Right lung (tissue), 10 donors: ENCODE measurements at places on chromosomes 2 and 18. TPM values are rescaled to one million over a fixed set of nuclear protein-coding genes. Genes with fewer than 3 reads are reported as not detected.

DNA sequence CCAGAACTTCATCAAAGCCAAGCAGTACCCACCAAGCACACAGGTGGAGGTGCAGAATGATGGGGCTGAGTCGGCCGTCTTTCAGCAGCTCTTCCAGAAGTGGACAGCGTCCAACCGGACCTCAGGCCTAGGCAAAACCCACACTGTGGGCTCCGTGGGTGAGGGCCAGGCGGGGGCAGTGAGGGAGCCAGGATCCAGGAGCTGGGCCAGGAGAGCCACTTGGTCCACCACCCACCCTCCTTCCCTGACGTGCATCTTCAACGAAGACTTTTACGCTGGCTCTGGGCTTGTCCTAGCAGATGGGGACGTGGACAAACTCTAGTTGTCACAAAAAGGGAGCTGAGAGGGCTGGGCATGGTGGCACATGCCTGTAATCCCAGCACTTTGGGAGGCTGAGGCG, 11.8 kb downstream of the VIL1 start:
- no peak for DNase-seq

- no peak for DNase-seq
These were observed 106.6 kb upstream of the STON1 start for GRCh38 chr2:48423376-48423775.

DNA sequence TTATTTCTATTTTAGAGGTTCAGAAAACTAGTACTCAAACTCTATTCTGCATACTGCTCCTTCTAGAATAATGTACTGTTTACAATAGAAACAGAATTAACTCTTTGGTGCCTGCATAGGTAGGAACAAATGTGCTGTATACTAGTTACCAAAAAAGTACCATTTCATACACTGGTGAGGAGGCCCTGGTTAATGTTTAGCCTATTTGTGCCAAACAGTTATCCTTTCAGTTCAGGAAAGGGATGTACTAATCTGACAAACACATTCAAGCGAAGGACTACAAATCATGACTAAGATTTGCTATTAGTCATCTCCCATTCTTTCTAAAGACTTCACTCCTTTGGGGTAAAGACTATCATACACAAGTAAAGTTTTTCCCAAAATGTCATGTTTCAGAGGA, 47.4 kb downstream of the EXOC6B start:
- no peak for DNase-seq

- DNase-seq: no peak
These were observed 156.0 kb upstream of the TWIST2 start for GRCh38 chr2:238691596-238692491.

GRCh38 chr2:221343524-221343923, 228.6 kb downstream of the EPHA4 start:
- DNase-seq: no peak

GRCh38 chr2:64543008-64543697, 19.0 kb downstream of the AFTPH start:
- DNase-seq: no peak

GRCh38 chr2:10398496-10398895, 49.6 kb downstream of the ODC1 start:
- no peak for DNase-seq

GRCh38 chr2:197969391-197969893, 165.0 kb downstream of the PLCL1 start:
- no peak for DNase-seq

DNA sequence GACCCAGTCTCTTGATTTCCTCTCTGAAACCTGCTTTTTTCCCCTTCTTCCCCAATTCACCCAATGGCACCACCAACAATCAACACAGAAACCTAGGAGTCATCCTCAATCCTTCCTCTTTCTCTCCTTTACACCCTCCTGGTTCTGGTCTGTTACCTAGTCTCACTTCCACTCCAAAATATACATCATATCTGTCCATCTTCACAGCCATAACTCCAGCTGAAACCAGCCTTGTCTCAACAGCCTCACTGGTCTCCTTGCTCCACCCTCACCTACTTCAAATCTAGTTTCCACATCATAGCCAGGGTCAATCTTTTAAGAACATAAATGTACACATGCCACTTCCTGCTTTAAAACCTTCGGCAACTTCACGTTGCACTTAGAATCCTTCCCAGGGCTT, 11.8 kb upstream of the TWSG1 start:
- no peak for DNase-seq

DNA sequence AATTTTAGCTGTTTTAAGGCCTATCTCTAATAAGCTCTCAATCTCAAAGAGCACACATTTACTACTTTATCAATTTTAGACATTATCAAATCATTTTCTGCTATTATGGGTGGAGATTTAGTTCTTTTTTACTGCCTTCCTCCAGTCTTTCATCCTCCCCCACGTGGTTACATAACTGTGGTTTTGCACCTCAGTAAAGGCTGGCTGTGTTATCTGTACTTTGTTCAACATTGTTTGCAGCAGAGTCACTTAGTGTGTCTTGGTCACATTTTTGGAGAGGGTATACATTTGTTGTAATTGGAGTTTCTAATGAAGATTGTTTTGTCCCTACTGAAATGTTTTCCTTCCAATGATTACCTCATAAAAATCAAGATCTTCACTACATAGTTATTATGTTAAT, 549.6 kb upstream of the CELF4 start:
- DNase-seq: no peak

- no peak for DNase-seq
These were observed 67.3 kb upstream of the RMDN2 start for GRCh38 chr2:37857575-37858399.

GRCh38 chr2:109260886-109261700, 132.1 kb downstream of the SH3RF3 start:
- DNase-seq: no peak

GRCh38 chr18:71036783-71037182, 747.9 kb downstream of the SOCS6 start:
- DNase-seq: no peak

DNA sequence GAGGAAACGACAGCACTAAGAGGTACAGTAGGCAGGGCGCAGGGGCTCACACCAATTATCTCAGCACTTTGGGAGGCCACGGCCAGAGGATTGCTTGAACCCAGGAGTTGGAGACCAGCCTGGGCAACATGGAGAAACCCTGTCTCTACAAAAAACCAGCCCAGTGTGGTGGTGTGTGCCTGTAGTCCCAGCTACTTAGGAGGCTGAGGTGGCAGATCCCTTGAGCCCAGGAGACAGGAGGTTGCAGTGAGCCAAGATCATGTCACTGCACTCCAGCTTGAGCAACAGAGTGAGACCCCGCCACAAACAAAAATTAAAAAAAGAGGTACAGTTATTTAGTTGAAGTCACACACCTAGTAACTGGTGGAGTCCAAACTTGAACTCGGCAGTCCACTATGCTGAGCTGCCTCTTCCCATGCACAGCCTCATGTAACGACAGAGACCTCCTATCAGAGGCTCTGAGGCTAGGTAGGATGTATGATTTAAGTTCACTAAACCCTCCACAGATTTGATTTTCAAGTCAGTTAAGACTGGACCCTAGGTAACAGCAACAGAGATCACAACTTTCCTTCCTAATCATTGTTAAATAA, 8.7 kb downstream of the STK17B start:
- DNase-seq: no peak

DNA sequence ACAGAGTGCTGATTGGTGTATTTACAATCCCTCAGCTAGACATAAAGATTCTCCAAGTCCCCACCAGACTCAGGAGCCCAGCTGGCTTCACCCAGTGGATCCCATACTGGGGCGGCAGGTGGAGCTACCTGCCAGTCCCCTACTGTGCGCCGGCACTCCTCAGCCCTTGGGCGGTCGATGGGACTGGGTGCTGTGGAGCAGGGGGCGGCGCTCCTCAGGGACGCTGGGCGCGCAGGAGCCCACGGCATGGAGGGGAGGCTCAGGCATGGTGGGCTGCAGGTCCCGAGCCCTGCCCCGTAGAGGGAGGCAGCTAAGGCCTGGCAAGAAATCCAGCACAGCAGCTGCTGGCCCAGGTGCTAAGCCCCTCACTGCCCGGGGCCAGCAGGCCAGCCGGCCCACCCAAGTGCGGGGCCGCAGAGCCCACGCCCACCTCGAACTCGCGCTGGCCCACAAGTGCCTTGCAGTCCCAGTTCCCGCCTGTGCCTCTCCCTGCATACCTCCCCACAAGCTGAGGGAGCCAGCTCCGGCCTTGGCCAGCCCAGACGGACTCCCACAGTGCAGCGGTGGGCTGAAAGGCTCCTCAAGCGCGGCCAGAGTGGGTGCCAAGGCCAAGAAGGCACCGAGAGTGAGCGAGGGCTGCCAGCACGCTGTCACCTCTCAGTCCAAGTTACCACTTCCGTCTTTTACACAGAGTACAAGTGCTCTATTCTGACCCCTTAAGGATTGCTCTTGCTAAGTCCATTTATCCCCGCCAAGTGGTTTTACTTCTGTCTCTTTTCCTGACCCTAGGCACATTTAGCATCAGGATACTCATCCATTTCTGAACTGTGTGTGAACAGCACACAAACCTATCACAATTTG, 1.7 kb upstream of the RPE start:
- no peak for DNase-seq

DNA sequence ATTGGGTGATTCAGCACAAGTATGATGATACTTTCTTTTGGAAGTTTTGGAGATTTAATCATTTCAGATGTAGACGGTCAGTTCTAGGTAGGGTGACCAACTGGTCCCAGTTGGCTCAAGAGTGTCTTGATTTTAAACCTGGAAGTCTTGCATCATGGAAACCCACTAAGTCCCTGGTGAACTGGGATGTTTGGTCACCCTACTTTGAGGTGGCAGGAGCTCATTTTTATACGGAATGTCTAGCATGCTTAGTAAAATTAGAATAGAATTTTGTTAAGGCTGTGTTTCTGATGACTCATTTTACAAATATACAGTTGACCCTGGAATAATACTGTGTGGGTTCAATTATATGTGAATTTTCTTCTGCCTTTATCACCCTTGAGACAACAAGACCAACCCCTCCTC, 61.5 kb upstream of the DOCK10 start:
- DNase-seq: no peak

- DNase-seq: no peak
These were observed 57.3 kb downstream of the THNSL2 start for GRCh38 chr2:88227446-88227845.

GRCh38 chr2:203867561-203868200, at the start of gene CTLA4:
CTLA4 (plus strand) TSS chr2:203867771; CDS start chr2:203867943, 172 bp downstream.
- no peak for DNase-seq

GRCh38 chr2:9053534-9053931, 50.0 kb upstream of the MBOAT2 start:
- DNase-seq: no peak

DNA sequence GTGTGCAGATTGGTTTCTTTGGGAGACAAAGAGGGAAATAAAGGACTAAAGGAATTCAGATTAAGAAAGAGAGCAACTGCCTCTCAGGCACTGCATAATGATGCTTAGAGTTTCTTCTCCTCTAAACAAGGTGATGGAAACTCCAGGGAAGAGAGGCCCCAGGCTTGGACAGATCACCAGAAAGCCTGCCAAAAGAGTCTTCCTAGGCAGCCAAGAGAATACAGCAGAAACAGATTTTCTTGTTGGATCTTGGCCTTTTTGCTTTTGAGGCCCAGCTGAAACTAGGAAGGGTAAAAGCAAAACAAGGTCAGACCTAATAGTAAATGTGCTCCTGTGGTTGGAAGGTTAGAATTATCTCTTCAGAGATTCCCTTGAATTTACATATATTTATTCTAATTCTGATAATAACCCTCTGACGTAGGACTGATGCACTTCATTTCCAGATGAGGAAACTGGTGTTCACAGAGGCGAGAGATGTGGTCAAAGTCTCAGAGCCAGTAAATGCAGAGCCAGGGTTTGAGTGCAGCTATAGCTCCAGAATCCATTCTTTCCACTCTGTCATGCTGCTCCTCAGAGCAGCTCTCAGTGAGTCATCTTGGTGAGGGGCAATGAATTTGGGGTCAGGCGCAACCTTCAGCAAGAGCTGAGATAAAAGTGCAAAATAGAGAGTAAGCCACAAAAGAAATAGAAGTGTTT, 142.3 kb upstream of the FBXO11 start:
- DNase-seq: no peak

GRCh38 chr2:238158509-238159070, at the start of gene ERFE:
ERFE (plus strand) TSS chr2:238158970; CDS start chr2:238159008, 38 bp downstream.
- DNase-seq: no peak

- DNase-seq: no peak
These were observed 105.0 kb upstream of the ALK start for GRCh38 chr2:30026091-30027055.

Gene TMEM37
- polyA plus RNA-seq: 31.4 TPM

Gene ICA1L
- 21.1 TPM for polyA plus RNA-seq

Gene PDE11A
- 0.25 TPM for polyA plus RNA-seq

Gene MAL
- 0.51 TPM for polyA plus RNA-seq

Gene RIT2
- not detected for polyA plus RNA-seq

Gene FAM228A
- polyA plus RNA-seq: 1.3 TPM

Gene REV1
- polyA plus RNA-seq: 73.4 TPM

Gene STAT4
- polyA plus RNA-seq: 11.0 TPM

Gene HOXD3
- polyA plus RNA-seq: 0.27 TPM
